ENCODE measurements at places on chromosomes 11 and 22. TPM values are rescaled to one million over a fixed set of nuclear protein-coding genes. Genes with fewer than 3 reads are reported as not detected.

KRTAP5-8 gene
- total RNA-seq, result 0.21 TPM

C11orf21 gene
- total RNA-seq, result not detected

RAB39A gene
- total RNA-seq, result not detected

C11orf16 gene
- not detected for total RNA-seq

DNA sequence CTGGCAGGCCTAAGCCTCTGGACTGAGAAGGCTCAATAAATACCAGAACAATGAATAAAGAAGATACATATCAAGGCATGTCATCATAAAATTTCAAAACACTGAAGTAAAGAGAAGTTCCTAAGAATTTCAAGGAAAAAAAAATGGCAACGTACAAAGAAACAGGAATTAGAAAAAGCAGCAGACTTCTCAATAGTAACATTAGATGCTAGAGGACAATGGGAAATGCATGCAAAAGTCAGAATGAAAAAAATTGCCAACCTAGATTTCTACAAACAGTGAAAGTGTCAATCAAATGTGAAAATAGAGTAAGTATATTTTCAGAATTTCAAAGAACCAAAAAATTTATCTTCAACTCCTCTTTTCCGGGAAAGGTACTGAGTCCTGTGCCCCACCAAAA, 125.0 kb downstream of the KCNC1 start:
- DNase-seq, result no peak

GRCh38 chr22:44389926-44390612, 77.3 kb upstream of the SHISAL1 start:
- peak; percentile 66 for DNase-seq

- DNase-seq, result peak; percentile 18
These were observed 5.2 kb downstream of the MAML2 start for GRCh38 chr11:96337541-96338431.

DNA sequence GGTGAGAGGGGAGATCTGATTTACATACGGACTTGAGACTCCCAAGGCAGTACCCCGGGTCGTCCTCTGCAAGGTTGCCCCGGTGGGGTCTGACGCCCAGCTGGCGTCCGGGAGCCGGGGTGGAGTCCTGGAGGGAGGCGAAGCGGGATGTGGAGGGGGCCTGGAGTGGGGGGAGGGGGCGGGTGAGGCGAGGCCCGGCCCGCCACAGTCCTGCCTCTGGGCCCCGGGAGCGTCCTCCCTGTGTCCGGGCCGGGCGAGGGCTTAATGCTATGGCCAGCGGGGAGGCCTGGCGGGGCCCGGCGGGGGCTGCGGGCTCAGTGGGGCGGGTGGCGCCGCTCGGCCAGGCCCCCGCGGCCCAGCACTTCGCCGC, 2.4 kb upstream of the MYBPC3 start:
- DNase-seq, result no peak

GRCh38 chr11:71917646-71918140, 10.7 kb downstream of the XNDC1N start:
- no peak for DNase-seq

GRCh38 chr11:121870206-121871045, 245.6 kb downstream of the BLID start:
- peak; percentile 76 for DNase-seq

Data from myocyte (in vitro differentiated cells).